HL-60 (cell line): ENCODE measurements at places on chromosomes 2 and 18.

DNA sequence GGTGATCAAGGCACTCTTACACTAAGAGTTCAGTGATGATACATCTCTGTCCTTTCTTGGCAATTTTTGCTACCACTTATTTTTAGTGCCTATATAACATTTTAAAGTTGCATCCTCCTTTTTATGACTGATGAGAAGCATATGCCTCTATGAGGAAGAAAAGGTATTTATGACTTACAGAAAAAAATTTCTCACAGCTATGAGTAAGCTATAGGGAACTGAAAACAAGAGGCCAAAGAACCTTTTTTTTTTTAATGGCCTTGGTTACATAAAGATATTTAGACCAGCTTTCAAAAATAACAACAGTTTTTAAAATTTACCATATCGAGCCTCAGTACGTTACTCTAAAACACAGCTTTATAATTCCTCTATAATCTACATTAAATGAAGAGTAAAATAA is 21.3 kb downstream of the MBD5 start:
- DNase-seq: no peak

DNA sequence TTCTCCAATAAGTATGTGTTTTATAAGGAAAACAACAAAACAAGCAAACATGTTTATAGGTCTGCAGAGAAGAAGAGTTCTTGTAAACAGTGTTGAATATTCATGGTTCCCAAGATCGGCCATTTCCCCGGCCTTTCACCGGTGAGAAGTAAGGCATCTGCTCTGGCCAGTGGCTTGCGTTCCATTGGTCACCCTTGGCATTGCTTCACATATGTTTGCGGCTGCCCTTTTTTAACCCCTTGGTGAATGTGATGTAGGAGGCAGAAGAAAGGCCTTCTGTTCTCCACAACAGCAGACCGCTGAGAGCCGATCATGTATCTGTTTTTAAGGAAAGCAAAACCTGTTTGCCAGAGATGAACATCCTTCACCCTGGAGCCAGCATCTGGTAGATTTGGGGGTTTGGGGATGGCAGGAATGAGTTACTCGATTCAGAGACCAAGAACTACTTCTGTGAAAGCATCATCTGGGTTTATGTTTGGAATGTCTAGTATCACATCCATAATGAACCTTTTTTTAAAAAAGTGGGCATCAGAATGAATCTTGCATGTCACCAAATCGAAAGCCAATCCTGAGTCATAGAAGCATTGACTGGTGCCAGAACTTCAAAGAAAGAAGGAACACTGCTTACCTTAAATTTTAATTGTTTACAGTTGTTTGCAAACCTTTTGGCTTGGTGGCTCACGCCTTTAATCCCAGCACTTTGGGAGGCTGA is 112.3 kb downstream of the AGAP1 start:
- no peak for DNase-seq

GRCh38 chr2:201128933-201129505 is 13.1 kb downstream of the CFLAR start:
- DNase-seq: peak; percentile 45

DNA sequence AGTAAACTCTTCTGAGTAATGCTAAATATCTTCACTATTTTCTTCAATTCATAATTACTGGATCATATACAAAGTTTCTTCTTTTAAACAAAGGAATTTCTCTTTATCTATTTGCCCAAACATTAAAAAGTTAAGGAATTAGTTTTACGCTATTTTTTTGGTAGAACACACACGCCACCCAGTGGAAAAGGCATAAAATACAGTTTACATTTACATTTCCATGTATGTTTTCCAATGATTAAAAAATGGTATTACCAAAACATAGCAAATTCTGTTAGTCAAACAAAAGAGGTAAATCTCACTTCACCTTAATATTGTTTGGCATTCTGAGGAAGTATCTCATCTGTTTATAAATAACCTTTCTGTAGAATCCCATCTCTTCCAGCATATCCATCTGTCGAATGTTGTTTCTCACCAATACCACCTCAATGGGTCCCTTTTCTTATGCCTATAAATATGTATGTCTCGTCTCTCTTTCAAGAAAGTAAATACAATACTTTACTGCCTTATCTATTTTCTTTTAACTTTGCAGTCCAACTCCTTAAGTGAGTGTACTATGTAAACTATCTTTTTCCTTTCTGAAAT is 7.2 kb downstream of the BOLL start:
- no peak for DNase-seq

- peak; percentile 83 for DNase-seq
Observed at GRCh38 chr18:10792181-10792580, 266.4 kb downstream of the NAPG start.

- DNase-seq: no peak
Observed at GRCh38 chr18:68548904-68549870, 165.7 kb downstream of the TMX3 start.

GRCh38 chr18:57833441-57834101 is 30.5 kb upstream of the ATP8B1 start:
- no peak for DNase-seq

DNA sequence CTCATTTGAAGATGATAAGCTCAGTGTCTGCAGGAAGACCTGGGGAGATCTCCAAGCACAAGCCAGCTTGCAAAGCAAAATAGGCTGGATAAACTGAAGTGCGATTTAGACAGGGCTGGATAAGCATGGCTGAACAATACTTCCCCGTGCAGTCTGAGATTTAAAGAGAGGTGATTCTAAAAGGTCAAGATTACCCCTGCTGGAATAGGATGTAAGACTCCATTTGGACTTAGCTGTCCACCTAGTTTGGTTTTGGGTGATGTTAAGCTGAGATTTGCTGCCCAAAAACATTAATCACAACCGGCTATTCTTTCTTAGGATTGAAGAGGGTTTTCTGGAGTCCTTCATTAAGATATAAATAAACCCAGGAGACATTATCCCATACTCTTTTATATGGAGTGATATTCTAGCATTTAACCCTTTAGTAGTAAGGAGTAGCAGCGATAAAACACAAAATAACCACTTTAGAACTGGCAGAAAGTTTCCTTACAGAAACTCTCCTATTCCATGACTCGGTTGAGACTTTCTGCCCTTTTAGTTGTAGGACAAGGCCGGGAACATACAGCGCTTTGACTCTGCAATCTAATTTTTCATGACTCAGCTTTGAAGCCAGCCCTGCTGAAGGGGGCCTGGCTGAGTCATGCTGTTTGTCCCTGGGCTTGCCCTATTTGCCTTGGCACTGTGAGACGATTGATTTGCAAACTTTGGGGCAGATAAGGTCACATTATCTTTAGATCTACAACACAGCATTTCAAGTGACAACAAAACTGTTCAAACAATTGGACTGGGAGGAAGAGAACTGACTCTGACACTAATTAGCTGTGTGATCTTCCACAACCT is 238.2 kb downstream of the GCA start:
- no peak for DNase-seq

DNA sequence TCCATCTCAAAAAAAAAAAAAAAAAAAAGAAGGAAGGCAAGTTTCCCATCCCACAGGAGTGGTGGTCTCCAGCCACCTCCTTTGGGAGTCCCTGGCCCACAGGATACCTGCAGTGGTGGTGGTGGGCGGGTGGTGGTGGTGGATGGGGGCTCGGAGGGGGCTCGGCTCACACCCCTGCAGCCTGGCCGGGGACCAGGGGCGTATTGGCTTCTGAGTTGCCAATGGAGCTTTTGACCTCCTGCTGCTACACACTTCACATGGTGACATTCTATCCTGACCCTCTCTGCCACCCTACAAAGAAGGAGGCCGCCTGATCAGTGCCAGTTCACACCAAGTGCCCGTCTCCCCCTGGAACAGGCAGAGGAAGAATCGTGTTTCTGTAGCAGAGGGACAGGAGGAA is 119.6 kb downstream of the NFATC1 start:
- no peak for DNase-seq

GRCh38 chr2:140593132-140593531 is 1537.7 kb downstream of the LRP1B start:
- DNase-seq: no peak

DNA sequence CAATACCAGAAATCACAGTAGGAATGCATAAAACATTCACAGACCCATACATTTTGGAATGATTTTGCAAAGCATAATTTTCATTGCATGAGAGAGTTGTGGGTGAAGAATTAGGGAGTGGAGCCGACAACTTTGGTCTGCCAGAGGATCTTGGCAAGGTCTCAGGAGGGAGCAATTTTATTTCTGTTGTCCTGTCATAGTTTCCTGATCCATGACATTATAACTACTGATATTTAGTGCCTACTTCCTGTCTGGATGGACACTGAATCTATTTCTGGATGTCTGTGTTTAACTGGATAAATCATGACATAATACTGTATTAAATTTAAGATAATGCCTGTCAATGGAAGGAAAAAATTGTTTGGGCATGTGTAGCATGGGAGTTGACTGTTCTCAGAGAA is 2.4 kb downstream of the ITGA4 start:
- no peak for DNase-seq

GRCh38 chr2:104656571-104657163 is 197.2 kb upstream of the POU3F3 start:
- peak; percentile 12 for DNase-seq
